ENCODE measurements at places on chromosomes 4 and X. TPM values are rescaled to one million over a fixed set of nuclear protein-coding genes. Genes with fewer than 3 reads are reported as not detected.

GRCh38 chrX:24553011-24553410 is 87.9 kb downstream of the PDK3 start:
- DNase-seq = no peak

DNA sequence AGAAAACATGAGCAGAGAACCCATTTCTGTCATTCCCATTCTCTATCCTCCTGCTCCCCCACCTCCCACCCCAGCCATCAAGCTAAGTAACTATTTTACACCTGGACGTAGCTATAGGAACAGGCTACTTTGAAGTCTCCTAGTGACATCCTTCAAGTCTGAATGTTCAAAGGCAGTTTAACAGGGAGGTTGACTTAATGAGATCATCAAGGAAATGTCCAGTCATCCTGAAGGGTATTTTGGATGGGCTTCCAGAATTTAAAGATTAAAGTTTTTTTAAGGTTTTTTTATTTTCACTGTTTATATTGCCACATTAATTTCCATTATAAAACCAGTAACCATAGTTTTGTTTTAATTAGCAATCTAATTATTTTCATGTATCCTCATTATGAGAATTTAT is 41.1 kb downstream of the HPF1 start:
- no peak for DNase-seq

GRCh38 chrX:1528884-1529203 is 8.1 kb downstream of the P2RY8 start:
- DNase-seq = peak; percentile 38

- no peak for DNase-seq
These were observed 37.4 kb upstream of the SPON2 start for GRCh38 chr4:1209821-1210220.

GRCh38 chr4:181957088-181957487 is 286.1 kb upstream of the TENM3 start:
- no peak for DNase-seq

- DNase-seq = no peak
These were observed 177.2 kb downstream of the GABRG1 start for GRCh38 chr4:45946699-45947098.

GRCh38 chr4:151940291-151940690 is 179.5 kb upstream of the GATB start:
- DNase-seq = no peak

GRCh38 chr4:8559524-8560264 is 20.5 kb upstream of the GPR78 start:
- DNase-seq = no peak

DNA sequence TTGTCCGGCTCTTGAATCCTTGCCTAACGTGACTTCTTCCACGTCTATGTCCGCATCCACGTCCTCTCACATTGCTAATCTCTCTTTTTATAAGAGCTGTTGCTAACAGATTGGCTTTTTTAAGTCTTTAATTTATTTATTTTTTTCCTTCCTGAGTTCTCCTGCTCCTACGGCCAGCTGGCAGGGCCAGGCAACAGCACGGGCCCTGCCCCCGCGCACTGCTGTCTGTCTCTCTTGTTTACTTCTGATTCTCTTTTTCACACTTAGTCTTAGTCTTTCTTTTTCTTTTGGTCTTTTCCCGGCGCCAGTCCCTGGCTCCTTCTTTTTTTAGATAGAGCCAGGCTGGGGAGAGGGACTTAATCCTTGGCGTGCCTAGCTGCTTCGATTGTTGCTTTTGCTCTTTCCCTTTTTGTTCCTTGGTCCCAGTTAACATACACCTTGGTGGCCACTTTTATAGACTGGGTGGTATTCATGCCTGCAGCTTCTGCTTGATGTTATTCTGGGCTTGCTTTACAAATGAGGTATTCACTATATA is 53.2 kb upstream of the RBMX start:
- no peak for DNase-seq

GRCh38 chr4:40363382-40363920 is 28.3 kb downstream of the CHRNA9 start:
- DNase-seq = no peak

- DNase-seq = no peak
These were observed 54.1 kb downstream of the GRK4 start for GRCh38 chr4:3017504-3017903.

DNA sequence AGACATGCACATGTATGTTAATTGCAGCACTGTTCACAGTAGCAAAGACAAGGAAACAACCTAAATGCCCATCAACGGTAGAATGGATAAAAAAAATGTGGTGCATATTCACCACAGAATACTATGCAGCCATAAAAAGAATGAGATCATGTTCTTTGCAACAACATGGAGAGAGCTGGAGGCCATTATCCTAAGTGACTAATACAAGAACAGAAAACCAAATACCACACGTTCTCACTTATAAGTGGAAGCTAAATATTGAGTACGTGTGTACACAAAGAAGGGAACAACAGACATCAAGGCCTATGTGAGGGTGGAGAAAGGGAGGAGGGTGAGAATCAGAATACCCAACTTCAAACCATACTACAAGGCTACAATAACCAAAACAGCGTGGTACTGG is 17.4 kb upstream of the LNX1 start:
- no peak for DNase-seq

- DNase-seq = no peak
These were observed 31.3 kb upstream of the ANAPC4 start for GRCh38 chr4:25345744-25346143.

- DNase-seq = no peak
These were observed 32.6 kb downstream of the FRMPD3 start for GRCh38 chrX:107482046-107482445.

GRCh38 chrX:84189125-84189524 is 1.1 kb upstream of the RPS6KA6 start:
- no peak for DNase-seq

DNA sequence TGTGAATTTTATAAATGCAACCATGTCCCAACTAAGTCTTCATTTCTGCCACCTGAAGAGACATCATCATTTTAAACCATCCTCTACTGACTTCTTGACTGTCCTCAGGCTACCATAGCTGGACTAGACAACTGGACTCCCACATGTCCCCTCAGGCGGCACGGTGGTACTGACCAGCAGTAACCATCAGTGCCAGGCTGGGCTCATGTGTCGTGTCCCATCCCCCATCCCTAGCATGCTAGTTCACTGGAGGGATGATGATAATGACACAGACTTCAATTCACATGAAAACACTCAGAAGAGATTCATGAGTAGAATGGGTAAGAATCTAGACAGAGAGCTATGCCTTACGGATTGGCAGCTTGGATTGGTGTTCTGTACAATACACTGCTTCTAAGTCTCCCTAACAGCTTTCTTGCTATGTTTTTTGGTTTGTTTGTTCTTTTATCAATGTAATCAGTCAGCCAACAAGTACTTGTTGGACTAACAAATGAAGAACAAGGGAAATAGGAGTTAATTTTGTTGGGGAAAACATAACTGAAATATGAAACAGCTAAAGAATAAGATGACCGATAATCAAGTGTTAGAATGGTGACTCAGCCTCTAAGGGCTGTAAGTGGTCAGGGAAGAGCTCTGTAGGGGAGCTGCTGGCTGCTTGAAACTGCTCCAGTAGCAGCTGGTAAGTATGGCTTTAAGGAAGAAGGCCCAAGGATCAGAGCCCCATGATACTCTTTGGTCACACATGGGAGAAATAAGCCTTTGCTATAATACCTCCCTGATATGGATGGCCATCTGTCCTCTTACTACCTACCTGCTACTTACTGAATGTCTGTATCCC is 10.3 kb downstream of the ZDHHC9 start:
- DNase-seq = no peak

DNA sequence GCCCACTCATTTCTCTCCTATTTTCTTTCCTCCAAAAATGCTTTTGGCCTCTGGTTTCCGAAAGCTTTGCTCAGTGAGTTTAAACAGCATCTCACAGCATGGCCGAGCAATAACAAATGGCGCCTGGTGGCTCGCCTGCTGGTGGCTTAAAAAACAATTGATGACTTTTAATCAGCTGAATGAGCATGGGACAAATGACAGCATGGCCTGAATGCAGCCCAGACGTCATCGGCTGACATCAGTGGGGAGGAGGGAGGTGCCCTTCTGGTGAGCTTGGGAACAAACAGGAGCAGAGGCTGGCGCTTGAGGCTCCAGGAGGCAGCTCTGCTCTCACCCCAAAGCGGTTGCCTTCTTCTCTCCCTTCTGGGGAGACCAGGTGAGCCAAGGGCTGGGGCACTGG is 286.4 kb downstream of the BCOR start:
- DNase-seq = no peak

DNA sequence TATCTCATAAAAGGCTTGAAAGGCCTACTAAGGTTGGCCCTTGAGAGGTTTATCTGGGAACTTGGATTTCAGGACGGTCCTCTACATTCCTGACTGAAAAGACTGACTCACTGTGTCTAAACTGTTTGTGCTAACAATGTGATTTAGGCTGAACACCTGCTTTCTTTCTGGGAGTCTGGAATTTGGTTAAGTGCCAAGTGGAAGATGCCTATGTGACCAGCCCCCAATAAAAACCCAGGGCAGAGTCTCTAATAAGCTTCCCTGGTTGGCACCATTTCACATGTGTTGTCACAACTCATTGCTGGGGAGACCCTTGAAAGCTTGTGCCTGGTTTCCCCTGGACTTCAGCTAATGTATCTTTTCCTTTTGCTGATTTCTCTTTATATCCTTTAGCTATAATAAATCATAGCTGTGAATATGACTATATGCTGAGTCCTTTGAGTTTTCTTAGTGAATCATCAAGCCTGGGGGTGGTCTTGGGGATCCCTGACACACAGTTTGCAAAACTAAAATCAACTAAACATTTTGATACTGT is 55.1 kb downstream of the GPR82 start:
- DNase-seq = no peak

GRCh38 chr4:96103086-96103485 is 263.2 kb downstream of the PDHA2 start:
- DNase-seq = no peak

DNA sequence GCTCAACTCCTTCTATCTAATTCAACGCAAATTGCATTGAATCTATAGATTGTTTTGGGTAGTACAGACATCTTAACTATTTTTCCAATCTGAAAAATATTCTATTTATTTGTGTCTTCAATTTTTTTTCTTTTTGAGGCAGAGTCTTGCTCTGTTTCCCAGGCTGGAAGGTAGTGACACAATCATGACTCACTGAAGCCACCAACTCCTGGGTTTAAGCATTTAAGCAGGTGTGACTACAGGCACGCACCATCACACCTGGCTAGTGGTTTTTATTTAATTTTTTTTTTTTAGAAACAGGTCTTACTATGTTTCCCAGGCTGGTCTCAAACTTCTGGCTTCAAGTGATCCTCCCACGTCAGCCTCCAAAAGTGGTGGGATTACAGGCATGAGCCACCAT is 98.3 kb downstream of the GK start:
- no peak for DNase-seq

DNA sequence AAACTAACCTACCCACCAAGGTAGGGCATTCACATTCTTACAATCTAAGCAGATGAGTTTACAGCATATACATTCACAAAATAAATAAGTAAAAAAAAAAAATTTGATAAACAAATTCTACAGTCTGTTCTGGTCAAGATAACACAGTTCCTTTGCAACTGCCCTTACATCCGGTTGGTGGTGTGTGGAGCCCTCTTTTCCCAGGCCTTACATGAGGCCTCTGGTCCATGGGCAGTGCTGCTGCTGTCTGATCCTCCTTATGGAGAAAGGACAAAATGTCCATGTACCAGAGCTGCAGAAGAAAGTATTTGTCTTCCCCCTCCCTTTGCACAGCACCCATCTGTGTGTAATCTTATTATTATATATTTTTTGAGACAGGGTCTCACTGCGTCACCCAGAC is 2.2 kb upstream of the SEPTIN11 start:
- no peak for DNase-seq

- DNase-seq = no peak
These were observed 180.9 kb upstream of the AGTR2 start for GRCh38 chrX:115989686-115990085.

DNA sequence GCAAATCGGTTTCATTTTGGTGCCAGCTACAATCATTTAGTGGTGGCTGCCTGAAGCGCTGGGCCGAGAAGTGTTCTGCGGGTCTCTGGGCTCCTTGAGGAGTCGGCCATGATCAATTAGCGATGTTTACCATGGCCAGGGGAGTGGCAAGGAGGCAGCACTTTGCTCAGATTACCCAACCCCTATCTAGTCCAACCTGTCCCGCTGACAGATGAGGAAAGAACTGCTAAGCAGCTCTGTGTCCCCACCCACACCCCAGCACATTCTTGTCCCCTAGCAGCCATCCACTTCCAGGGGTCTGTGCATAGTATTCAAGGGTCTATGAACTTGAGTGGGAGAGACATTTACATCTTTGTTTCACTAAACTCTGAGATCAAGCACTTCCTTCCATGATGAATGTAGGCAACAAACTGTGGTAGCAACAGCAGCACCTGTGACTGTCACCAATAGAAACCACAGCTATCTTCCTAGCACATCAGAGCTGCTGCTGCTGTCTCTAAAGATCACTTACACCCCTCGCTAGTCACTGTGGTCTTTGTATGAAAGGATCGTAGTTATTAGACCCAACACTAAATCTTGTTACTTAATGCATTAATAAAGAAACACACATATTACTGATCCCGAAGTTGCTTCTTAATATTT is 331.6 kb downstream of the BCOR start:
- peak; percentile 63 for DNase-seq

GRCh38 chrX:129731228-129731627 is 7.6 kb upstream of the XPNPEP2 start:
- DNase-seq = no peak

Gene BCLAF3
- 7.6 TPM for total RNA-seq

Gene PAGE2B
- total RNA-seq = not detected

Gene BLOC1S4
- total RNA-seq = 22.3 TPM

Gene PLXNB3
- 0.42 TPM for total RNA-seq

Gene SOD3
- not detected for total RNA-seq

Gene GASK1B
- total RNA-seq = not detected

Gene ADAM29
- not detected for total RNA-seq
